Neural progenitor cell (in vitro differentiated cells): ENCODE measurements at places on chromosomes 6 and 20.

DNA sequence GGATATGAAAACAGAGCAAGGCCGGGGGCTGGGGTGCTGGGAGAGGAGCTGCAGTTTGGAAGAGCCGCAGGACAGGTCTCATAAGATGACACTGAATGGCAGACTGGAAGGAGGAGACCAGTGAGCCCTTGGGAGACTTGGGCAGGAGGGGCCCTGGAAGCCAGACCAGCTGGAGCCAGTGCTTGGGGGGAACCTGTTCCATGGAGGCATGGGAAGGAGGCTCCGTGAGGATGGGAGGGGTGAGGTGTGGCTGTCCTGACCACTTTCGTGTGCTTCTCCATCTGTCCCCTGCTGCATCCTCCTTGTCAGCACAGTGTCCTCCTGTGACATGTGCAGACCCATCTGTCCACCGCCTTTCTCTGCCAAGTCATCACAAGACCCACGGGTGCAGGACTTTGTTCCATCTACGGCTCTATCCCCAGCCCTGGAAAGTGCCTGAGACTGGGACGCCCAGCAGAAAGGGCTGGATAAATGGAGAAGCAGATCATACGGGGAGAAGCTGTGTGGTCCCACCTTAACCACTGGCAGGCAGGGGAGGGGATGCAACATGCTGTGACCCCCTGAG is 84.8 kb upstream of the MPC1 start:
- H3K4me1 ChIP-seq = no peaks in the 10 kb centered on the region
- no peaks in the 10 kb centered on the region for H3K36me3 ChIP-seq
- no peaks in the 10 kb centered on the region for H3K27me3 ChIP-seq
- no peak overlapping the region for H3K27ac ChIP-seq
- DNase-seq = no peak
- no peak overlapping the region for H3K4me3 ChIP-seq

- H3K4me1 ChIP-seq = no peaks in the 10 kb centered on the region
- H3K4me3 ChIP-seq = no peak overlapping the region
- H3K27me3 ChIP-seq = no peaks in the 10 kb centered on the region
- peak; percentile 74 for DNase-seq
- H3K27ac ChIP-seq = no peak overlapping the region
- peaks cover 20% of the 10 kb centered on the region for H3K36me3 ChIP-seq
Observed at GRCh38 chr6:122530440-122531046, 58.9 kb upstream of the SERINC1 start.

DNA sequence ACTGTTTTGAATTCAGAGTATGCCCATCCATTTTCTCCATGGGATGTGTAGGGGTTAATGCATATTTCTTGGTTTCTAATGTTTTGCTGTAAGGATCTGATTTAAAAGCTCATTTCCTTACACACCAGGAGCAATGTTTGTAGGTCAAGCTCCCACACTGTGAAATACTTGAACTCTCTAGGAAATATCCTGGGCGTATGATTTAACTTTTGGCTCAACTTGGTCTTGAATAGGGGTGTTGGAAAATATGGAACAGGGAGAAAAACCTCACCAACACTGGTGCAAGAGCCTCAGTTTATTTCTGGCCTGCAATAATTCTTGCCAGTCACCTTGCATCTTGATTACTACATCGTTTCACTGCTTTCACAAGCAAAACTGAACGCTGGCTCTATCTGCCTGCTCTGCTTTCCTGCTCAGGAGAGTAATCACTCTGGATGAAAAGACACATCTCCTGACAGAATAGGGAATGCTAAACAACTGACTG is 25.1 kb upstream of the RFPL4B start:
- no peak overlapping the region for H3K27ac ChIP-seq
- H3K27me3 ChIP-seq = no peaks in the 10 kb centered on the region
- no peak for DNase-seq
- H3K4me1 ChIP-seq = no peaks in the 10 kb centered on the region
- H3K36me3 ChIP-seq = no peaks in the 10 kb centered on the region

DNA sequence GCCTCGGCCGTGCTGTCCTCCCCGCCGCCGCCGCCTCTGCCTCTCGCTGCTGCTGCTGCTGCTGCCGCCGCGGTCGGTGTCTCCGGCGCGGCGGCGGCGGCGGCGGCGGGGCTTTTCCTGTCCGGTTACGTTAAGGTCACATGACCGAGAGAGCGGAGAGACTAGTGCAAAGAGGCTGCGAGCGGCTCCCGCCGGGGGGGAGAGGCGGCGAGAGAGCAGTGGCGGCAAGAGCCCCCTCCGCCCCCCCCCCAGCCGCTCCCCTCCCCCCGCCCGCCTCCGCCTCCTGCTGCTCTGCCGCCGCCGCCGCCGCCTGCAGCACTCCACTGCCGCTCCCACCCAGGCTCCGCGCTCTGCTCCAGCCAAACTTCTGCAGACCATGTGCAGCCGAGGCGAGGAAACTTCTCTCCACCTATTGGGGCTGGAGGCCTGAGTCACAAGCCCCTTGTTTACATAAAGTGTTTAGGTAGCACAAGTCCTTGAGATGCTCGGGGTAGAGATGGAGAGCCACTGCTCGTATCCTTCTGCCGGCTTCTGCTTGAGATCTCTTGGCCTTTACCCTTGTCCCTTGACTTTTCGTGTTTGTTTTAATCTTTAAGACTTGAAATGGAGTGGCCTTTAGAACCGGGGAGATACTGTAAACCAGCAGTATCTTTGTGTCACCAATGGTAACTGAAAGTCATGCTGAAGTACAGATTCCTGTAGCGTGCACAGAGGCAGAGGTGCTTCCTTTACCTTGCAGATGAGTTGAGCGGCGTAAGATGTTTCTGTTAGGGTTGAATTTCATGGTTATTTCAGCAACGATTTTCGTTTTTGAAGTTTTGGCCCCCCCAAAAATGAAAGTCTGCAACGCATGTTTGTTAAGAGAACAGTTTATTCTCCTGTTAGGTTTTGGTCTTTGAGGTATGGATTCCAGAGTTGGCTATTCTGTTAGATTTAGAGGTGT is at the start of gene ZBTB2:
ZBTB2 (minus strand) TSS at position 89 of the 943 bp plus-strand sequence. CDS start 17,922 bp downstream, outside the sequence.
- peak; percentile 91 for DNase-seq
- no peaks in the 10 kb centered on the region for H3K27me3 ChIP-seq
- H3K27ac ChIP-seq = peak within 1 kb of the TSS; percentile 99

DNA sequence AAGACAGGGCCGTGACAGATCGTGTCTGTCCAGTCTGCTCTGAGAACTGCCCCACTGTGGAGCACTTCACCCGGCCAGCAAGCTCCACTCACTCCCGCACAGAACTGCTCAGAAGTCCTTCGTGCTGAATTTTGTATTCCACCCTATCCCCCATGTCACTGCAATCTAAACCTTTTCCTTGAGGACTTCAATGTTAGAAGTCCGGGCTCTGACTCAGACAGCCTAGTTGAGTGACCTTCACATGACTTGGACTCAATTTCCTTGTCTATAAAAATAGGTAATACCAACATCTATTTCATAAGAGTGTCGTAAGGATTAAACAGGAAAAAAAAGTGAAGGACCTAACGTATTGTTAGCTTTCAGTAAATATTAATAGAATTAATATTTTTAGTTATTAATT is 161.6 kb downstream of the QRSL1 start:
- no peaks in the 10 kb centered on the region for H3K36me3 ChIP-seq
- H3K4me1 ChIP-seq = no peaks in the 10 kb centered on the region
- no peak overlapping the region for H3K27ac ChIP-seq
- no peaks in the 10 kb centered on the region for H3K27me3 ChIP-seq
- no peak for DNase-seq

GRCh38 chr6:31877651-31878161 is 1.1 kb downstream of the SLC44A4 start:
- no peaks in the 10 kb centered on the region for H3K4me1 ChIP-seq
- H3K27me3 ChIP-seq = no peaks in the 10 kb centered on the region
- H3K36me3 ChIP-seq = no peaks in the 10 kb centered on the region
- DNase-seq = no peak

DNA sequence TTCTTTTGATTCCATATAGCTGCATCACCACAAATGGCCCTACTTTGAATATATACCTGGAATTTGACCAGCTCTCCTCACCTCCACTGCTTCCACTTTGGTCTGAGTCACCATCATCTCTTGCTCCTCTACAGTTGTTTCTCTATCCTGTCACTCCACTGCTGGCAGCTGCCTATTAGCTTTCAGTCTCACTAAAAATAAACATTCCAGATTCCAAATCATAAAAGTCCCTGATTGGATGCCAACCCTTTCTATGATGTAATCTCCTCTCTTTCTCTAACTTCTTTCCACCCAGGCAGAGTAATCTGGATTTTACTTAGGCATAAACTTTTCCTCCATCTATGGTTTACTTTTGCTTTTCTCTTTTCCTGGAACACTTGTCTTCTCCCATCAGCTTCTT is 49.1 kb downstream of the RFPL4B start:
- no peaks in the 10 kb centered on the region for H3K27me3 ChIP-seq
- H3K27ac ChIP-seq = no peak overlapping the region
- H3K36me3 ChIP-seq = no peaks in the 10 kb centered on the region
- no peak overlapping the region for H3K4me3 ChIP-seq
- no peaks in the 10 kb centered on the region for H3K4me1 ChIP-seq
- DNase-seq = no peak

GRCh38 chr20:1301031-1301529 is 27.9 kb downstream of the SDCBP2 start:
- no peaks in the 10 kb centered on the region for H3K36me3 ChIP-seq
- no peak overlapping the region for H3K4me3 ChIP-seq
- H3K27me3 ChIP-seq = no peaks in the 10 kb centered on the region
- peak; percentile 43 for DNase-seq
- peaks cover 8% of the 10 kb centered on the region for H3K4me1 ChIP-seq

- H3K27ac ChIP-seq = no peak overlapping the region
- no peaks in the 10 kb centered on the region for H3K36me3 ChIP-seq
- no peak for DNase-seq
- H3K4me3 ChIP-seq = no peak overlapping the region
Observed at GRCh38 chr6:25407431-25407830, 128.3 kb downstream of the CARMIL1 start.

DNA sequence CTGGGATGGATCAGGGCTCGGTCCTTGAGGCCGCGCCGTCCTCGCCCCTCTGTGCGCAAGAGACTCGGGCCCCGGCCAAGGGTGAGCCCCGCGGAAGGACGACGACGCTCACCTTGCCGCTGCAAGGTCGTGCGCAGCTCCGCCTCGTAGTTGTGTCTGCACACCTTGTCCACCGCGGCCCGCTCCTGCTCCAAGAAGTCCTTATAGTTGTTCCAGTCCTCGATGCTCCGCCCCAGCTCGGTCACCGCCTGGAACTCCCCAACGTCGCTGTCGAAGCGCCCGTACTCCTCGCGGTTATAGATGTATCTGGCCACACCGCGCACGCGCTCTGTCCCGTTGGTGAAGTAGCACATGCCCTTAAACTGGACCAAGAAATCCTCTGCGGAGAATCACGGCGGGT is 1.8 kb downstream of the HLA-DQB2 start:
- no peaks in the 10 kb centered on the region for H3K36me3 ChIP-seq
- H3K4me1 ChIP-seq = no peaks in the 10 kb centered on the region
- no peak for DNase-seq
- H3K27ac ChIP-seq = no peak overlapping the region
- no peaks in the 10 kb centered on the region for H3K27me3 ChIP-seq

- H3K4me3 ChIP-seq = no peak overlapping the region
- H3K27me3 ChIP-seq = no peaks in the 10 kb centered on the region
- no peak for DNase-seq
Observed at GRCh38 chr6:51535327-51535726, 552.1 kb downstream of the PKHD1 start.

DNA sequence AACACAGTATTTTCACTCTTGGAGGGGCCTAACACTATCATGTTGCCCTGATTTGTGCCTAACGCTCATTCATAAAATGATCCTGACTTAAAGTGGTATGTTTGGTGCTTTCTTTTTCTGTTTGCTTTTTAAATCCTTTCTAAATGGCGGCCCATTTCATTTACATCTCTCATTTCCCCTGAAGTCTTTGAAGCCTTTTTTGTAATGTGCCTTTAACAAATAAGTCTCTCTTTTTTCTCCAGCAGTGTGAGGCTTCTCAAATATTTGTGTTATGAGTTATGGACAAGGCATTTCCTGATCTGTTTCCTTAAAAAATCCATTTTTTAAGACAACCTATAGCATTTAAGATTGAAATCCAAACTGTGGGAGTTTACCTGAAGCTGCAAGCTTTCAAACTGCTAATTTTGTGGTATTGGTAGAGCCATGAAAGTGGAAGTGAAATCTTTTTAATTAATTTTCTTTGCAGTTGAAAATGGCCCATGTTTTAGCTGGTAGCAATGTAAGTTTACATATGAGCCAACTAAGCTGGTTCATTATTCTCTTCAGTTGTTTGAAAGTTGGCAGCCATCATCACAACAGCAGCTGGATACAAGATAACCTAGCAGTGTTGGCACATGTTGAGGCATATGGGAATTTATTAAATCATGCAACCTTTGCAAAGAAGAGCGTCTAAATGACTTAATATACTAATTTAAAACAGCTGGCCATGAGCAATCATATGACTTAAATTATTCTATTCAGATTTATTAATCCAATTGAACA is 469.7 kb downstream of the CDKAL1 start:
- H3K36me3 ChIP-seq = no peaks in the 10 kb centered on the region
- peaks cover 3% of the 10 kb centered on the region for H3K4me1 ChIP-seq
- H3K27ac ChIP-seq = no peak overlapping the region
- H3K27me3 ChIP-seq = no peaks in the 10 kb centered on the region

DNA sequence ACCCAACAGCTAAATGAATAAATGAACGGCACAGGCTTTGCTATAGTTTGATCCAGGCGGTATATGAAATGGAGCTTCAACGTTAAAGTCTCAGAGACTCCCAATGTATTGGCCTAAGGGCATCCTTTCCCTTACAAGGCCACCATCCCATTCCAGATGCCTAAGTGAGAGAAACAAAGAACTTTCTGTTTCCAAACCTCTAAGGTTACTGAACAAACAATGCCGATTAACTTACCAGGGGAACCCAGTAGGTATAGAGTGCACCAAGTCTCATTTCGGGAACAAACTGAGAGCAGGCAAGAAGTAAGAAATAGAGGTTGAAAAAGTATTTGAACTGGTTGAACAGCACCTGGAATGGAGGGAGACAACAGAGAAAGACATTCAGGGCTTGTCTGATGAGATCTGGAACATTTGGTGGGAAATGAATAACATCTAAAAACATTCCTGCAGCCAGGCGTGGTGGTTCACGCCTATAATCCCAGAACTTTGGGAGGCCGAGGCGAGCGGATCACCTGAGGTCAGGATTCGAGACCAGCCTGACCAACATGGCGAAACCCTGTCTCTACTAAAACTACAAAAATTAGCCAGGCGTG is 42.5 kb downstream of the ATP9A start:
- no peaks in the 10 kb centered on the region for H3K27me3 ChIP-seq
- no peak overlapping the region for H3K4me3 ChIP-seq
- no peak overlapping the region for H3K27ac ChIP-seq
- no peak for DNase-seq

GRCh38 chr6:134564705-134565104 is 246.8 kb upstream of the SGK1 start:
- no peaks in the 10 kb centered on the region for H3K36me3 ChIP-seq
- no peak for DNase-seq
- no peak overlapping the region for H3K27ac ChIP-seq
- H3K4me3 ChIP-seq = no peak overlapping the region
- H3K4me1 ChIP-seq = no peaks in the 10 kb centered on the region
- no peaks in the 10 kb centered on the region for H3K27me3 ChIP-seq

- peak; percentile 63 for DNase-seq
- H3K27ac ChIP-seq = no peak overlapping the region
- H3K4me3 ChIP-seq = no peak overlapping the region
- no peaks in the 10 kb centered on the region for H3K27me3 ChIP-seq
Observed at GRCh38 chr6:105087571-105088211, 92.1 kb downstream of the POPDC3 start.
